ENCODE measurements at places on chromosomes 4 and X. TPM values are rescaled to one million over a fixed set of nuclear protein-coding genes. Genes with fewer than 3 reads are reported as not detected.
A peak's percentile ranks its signal among the peaks of the same experiment; 100 is the strongest.

DNA sequence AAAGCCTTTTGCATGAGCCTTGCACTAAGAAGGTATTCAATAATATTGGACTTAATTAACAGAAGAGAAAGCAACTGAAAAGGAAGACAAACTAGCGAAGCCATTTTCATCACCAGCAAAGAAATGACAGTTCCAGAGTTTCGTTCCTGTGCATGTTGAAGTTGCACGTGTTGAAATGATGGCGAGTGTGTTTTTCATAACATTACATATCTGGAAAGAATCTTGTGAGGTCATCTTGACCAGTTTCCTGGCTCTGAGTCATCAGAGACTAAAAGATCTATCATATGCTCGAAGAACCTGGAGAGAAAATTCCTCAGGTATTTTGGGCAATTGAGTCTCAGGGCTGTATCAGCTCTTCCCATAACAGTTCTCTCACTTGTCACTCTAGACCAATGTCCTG is 106.2 kb upstream of the MAML3 start:
- peak overlapping the region; percentile 39 for H3K27ac ChIP-seq
- peak; percentile 95 for DNase-seq
- no peaks in the 10 kb centered on the region for H3K27me3 ChIP-seq
- H3K4me1 ChIP-seq: peaks cover 39% of the 10 kb centered on the region
- peak overlapping the region; percentile 14 for H3K4me3 ChIP-seq

- DNase-seq: peak; percentile 28
- H3K36me3 ChIP-seq: no peaks in the 10 kb centered on the region
- peaks cover 63% of the 10 kb centered on the region for H3K4me1 ChIP-seq
Measured at GRCh38 chr4:57104706-57105560, 5.3 kb downstream of the IGFBP7 start.

DNA sequence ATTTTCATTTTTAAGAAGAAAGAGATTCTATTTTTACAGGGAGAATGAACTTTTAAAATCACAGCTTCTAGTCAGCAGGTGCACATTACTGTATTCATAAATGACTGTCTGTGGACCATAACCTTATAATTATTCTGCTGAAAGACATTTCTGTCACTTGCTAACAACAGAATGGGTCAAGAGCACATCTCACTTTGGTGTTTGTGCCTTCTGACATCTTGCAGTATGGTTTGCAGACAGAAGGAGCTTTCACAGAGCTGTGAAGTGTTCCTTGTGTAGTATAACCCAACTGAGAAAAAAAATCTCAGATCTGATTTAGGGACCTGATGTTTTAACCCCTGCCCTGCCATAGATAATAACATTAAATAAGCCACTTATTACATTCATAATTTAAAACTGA is 131.4 kb upstream of the CTSO start:
- no peak for DNase-seq
- no peaks in the 10 kb centered on the region for H3K36me3 ChIP-seq
- H3K27ac ChIP-seq: no peak overlapping the region
- H3K4me3 ChIP-seq: no peak overlapping the region
- H3K4me1 ChIP-seq: no peaks in the 10 kb centered on the region

- H3K27ac ChIP-seq: no peak overlapping the region
- DNase-seq: no peak
- no peaks in the 10 kb centered on the region for H3K4me1 ChIP-seq
- no peaks in the 10 kb centered on the region for H3K36me3 ChIP-seq
Measured at GRCh38 chr4:104749062-104749461, 254.4 kb upstream of the CXXC4 start.

DNA sequence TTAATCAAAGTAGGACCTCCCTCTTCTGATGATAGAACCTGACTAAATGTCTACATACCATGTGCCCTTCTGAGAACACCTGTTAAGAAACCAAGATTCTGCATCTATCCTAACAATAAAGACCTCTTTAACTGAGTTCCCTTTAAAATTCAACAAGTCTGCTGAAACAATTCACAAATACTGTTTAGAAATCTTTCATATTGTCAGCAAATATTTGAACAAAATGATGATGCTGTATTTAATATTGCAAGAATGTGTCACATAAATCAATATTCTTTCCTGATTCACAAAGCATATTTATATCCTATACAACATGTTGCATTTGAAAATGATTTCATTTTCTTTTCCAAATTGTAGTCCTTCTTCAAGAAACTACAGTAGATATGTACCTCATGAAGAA is 59.6 kb upstream of the BMPR1B start:
- no peaks in the 10 kb centered on the region for H3K27me3 ChIP-seq
- no peak for DNase-seq
- no peak overlapping the region for H3K27ac ChIP-seq
- H3K4me3 ChIP-seq: no peak overlapping the region
- H3K36me3 ChIP-seq: no peaks in the 10 kb centered on the region

GRCh38 chr4:113969709-113970334 is 9.6 kb downstream of the ARSJ start:
- peaks cover 42% of the 10 kb centered on the region for H3K4me1 ChIP-seq
- peak; percentile 66 for DNase-seq
- H3K27me3 ChIP-seq: no peaks in the 10 kb centered on the region
- 0 out of 2 replicates have a peak, but pooled peaks cover 3% of the 10 kb centered on the region for H3K36me3 ChIP-seq
- peak overlapping the region; percentile 25 for H3K27ac ChIP-seq
- H3K4me3 ChIP-seq: peak overlapping the region; percentile 17

GRCh38 chrX:135984791-135985156 is 461 bp upstream of the SLC9A6 start:
- no peaks in the 10 kb centered on the region for H3K36me3 ChIP-seq
- DNase-seq: peak; percentile 39
- H3K4me3 ChIP-seq: peak overlapping the region; percentile 83

GRCh38 chr4:141395246-141395830 is 174.6 kb downstream of the ZNF330 start:
- DNase-seq: peak; percentile 36
- no peak overlapping the region for H3K4me3 ChIP-seq
- H3K27ac ChIP-seq: no peak overlapping the region
- no peaks in the 10 kb centered on the region for H3K27me3 ChIP-seq
- 0 out of 2 replicates have a peak, but pooled peaks cover 4% of the 10 kb centered on the region for H3K4me1 ChIP-seq

DNA sequence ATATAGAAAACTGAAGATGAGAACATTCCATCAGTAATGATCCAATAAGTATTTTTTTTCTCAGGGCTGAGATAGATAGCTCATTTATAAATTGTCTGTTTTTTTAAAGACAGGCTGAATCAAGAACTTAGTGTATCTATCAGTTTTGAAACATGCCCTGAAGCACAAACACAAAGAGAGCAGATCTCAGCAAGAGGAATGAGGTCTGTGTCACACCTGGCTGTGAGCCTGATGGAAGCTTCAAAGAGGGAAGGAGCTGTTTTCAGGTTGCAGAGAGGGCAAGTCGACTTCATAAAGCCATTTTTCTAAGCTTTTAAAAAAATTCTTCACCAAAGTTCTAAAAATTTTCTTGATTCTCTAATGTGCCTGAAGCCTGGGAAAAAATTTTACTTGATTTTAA is 434.9 kb downstream of the PDGFC start:
- no peaks in the 10 kb centered on the region for H3K27me3 ChIP-seq
- H3K36me3 ChIP-seq: no peaks in the 10 kb centered on the region
- peaks cover 22% of the 10 kb centered on the region for H3K4me1 ChIP-seq
- no peak overlapping the region for H3K4me3 ChIP-seq

DNA sequence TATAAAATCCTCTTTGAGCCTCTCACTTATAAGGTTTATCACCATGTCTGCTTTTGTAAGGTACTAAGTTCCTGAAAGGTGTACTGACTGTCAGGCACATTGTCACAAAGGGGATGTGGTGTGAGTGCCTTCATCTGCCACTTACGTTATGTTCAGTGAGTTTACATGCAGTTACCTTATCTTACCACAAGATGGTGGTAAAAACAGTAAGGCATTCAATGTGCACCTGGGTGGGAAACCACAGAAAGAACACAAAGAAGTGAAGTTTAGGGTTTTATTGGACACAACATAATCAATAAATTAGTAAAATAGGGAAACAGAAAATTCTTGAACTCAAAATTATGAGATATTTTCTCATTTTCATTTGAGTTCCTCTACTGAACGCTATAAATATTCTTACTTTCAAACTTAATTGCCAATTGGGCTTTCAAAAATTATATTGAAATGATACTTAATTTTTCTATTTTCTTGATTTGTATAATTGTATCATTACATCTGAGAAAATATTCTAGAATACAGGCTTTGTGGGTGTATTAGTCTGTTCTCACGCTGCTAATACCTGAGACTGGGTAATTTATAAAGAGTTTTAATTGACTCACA is 650.8 kb downstream of the PCDH7 start:
- peak; percentile 39 for DNase-seq
- H3K4me3 ChIP-seq: no peak overlapping the region
- H3K27ac ChIP-seq: no peak overlapping the region
- H3K36me3 ChIP-seq: no peaks in the 10 kb centered on the region

DNA sequence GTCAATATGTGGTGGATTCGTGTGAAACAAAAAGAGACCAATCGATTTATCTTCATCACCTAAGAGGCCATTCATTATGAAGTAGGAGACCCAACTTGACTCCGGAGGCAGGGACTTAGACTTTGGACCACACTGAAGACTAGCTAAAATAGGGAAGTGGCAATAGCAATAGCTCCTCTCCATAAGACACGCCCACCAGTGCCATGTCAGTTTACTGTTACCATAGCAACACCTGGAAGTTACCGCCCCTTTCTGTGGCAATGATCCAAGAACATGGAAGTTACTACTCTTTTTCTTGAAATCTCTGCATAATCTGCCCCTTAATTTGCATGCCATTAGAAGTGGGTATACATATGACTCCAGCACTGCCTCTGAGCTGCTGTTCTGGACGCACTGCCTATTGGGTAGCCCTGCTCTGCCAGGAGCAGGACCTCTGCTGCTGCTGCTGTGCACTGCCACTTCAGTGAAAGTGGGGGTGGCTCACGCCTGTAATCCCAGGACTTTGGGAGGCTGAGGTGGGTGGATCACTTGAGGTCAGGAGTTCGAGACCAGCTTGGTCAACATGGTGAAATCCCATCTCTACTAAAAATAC is 163.2 kb downstream of the PRKX start:
- H3K36me3 ChIP-seq: no peaks in the 10 kb centered on the region
- H3K27me3 ChIP-seq: no peaks in the 10 kb centered on the region
- peak; percentile 63 for DNase-seq
- H3K4me3 ChIP-seq: peak overlapping the region; percentile 72

- H3K27me3 ChIP-seq: peaks cover 62% of the 10 kb centered on the region
- H3K27ac ChIP-seq: no peak overlapping the region
- peak; percentile 13 for DNase-seq
- no peak overlapping the region for H3K4me3 ChIP-seq
- H3K4me1 ChIP-seq: no peaks in the 10 kb centered on the region
Measured at GRCh38 chr4:8079031-8079885, 79.4 kb downstream of the ABLIM2 start.

GRCh38 chrX:21813612-21814368 is 25.6 kb upstream of the MBTPS2 start:
- DNase-seq: no peak
- H3K27ac ChIP-seq: no peak overlapping the region
- no peaks in the 10 kb centered on the region for H3K27me3 ChIP-seq
- no peaks in the 10 kb centered on the region for H3K36me3 ChIP-seq
- H3K4me3 ChIP-seq: no peak overlapping the region

- H3K4me1 ChIP-seq: 0 out of 2 replicates have a peak, but pooled peaks cover 4% of the 10 kb centered on the region
- H3K36me3 ChIP-seq: no peaks in the 10 kb centered on the region
- H3K27ac ChIP-seq: no peak overlapping the region
- H3K4me3 ChIP-seq: no peak overlapping the region
- DNase-seq: peak; percentile 5
- H3K27me3 ChIP-seq: peaks cover 3% of the 10 kb centered on the region
Measured at GRCh38 chr4:23981328-23981727, 91.5 kb upstream of the PPARGC1A start.

- DNase-seq: peak; percentile 55
- no peak overlapping the region for H3K4me3 ChIP-seq
- H3K27ac ChIP-seq: no peak overlapping the region
- H3K36me3 ChIP-seq: no peaks in the 10 kb centered on the region
- H3K27me3 ChIP-seq: no peaks in the 10 kb centered on the region
Measured at GRCh38 chrX:77493677-77494553, 46.7 kb downstream of the FGF16 start.

GRCh38 chrX:22351966-22352365 is 79.3 kb downstream of the CBLL2 start:
- H3K27ac ChIP-seq: no peak overlapping the region
- no peaks in the 10 kb centered on the region for H3K4me1 ChIP-seq
- H3K36me3 ChIP-seq: no peaks in the 10 kb centered on the region
- no peaks in the 10 kb centered on the region for H3K27me3 ChIP-seq

- H3K27ac ChIP-seq: no peak overlapping the region
- no peak overlapping the region for H3K4me3 ChIP-seq
- no peaks in the 10 kb centered on the region for H3K4me1 ChIP-seq
- no peaks in the 10 kb centered on the region for H3K27me3 ChIP-seq
Measured at GRCh38 chr4:34258176-34258575, 1986.1 kb downstream of the ARAP2 start.

DNA sequence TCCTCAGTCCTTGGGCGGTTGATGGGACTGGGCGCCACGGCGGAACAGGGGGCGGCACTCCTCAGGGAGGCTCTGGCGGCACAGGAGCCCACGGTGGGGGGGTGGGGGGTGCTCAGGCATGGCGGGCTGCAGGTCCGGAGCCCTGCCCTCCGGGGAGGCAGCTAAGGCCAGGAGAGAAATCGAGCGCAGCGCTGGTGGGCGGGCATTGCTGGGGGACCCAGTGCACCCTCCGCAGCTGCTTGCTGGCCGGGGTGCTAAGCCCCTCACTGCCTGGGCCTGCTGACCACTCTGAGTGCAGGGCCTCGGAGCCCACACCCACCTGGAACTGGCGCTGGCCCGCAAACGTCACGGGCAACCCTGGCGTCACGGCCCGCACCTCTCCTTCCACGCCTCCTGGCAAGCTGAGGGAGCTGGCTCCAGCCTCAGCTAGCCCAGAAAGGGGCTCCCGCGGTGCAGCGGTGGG is 164.9 kb upstream of the AGA start:
- no peak for DNase-seq
- no peak overlapping the region for H3K27ac ChIP-seq
- peaks cover 4% of the 10 kb centered on the region for H3K27me3 ChIP-seq
- H3K36me3 ChIP-seq: no peaks in the 10 kb centered on the region
- H3K4me3 ChIP-seq: no peak overlapping the region

DNA sequence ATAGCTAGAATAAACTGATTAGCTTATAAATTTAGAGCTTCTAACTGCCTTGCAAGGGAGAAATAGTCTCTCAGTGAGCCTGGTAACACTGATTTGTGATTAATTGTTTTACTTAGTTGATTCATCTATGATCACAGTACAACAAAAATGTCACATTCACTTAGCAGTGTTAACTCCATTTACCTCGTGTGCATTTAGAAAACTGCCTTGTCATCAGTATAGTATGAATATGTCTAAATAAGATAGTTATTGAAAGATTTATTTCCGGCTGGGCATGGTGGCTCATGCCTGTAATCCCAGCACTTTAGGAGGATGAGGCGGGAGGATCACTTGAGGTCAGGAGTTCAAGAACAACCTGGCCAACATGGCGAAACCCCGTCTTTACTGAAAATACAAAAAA is 39.3 kb downstream of the FAM199X start:
- H3K27me3 ChIP-seq: no peaks in the 10 kb centered on the region
- DNase-seq: no peak
- H3K4me1 ChIP-seq: no peaks in the 10 kb centered on the region
- no peak overlapping the region for H3K27ac ChIP-seq

- no peak overlapping the region for H3K4me3 ChIP-seq
- no peaks in the 10 kb centered on the region for H3K27me3 ChIP-seq
- no peaks in the 10 kb centered on the region for H3K36me3 ChIP-seq
- H3K27ac ChIP-seq: no peak overlapping the region
Measured at GRCh38 chr4:14700544-14700943, 301.7 kb upstream of the CPEB2 start.

The GPRASP1 gene
- 0.54 TPM for total RNA-seq

The HMX1 gene
- total RNA-seq: not detected

The FGD1 gene
- 9.1 TPM for total RNA-seq

The HMGN5 gene
- 1.3 TPM for total RNA-seq

The BEX3 gene
- total RNA-seq: 154 TPM

The FAM184B gene
- not detected for total RNA-seq

The XAGE3 gene
- total RNA-seq: not detected

The NOCT gene
- total RNA-seq: 12.6 TPM

The NEXMIF gene
- not detected for total RNA-seq

The CSAG1 gene
- not detected for total RNA-seq

The USP17L29 gene
- total RNA-seq: not detected

The GIMD1 gene
- total RNA-seq: not detected

The PPP4R3C gene
- total RNA-seq: not detected
